ENCODE measurements at places on chromosomes 2 and 18.
A peak's percentile ranks its signal among the peaks of the same experiment; 100 is the strongest.

DNA sequence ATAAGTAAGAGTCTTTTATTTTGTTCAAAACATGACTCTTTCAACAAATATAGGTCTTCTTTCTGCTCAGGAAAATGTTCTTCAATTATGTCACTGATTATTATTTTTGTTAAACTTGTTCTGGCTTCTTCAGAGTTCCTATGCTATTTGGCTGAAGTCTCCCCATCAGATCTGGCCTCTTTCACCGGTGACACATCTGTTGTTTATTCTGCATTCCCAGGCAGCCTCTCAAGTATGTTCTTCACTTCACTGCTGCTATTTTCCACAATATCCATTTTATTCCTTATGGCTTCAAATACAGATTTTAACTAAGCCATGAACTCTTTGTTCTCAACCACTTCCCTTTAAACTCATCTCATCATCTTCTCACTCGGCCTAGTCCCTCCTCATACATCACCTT lies 45.7 kb downstream of the HDAC4 start:
- no peak for DNase-seq

DNA sequence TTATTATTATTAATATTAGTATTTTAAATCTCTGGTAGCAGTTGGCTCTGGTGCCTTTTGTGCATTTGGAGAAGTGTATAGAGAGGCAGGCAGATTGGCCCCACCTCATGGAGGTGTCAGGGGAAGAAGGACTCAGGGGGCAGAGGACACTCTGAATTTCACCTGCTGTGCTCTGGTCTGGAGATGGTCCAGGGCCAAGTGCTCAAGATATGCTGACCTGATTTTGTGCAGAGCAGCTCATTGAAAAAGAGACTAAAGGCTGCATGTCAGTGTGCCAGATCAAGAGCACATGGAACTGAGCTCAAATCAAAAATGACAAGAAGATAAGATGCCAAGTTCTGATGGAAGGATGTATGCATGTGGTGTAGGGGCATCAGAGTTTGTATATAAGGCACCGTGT lies 323.6 kb upstream of the TNP1 start:
- DNase-seq = no peak

GRCh38 chr2:219997341-219997851 lies 370.0 kb downstream of the SLC4A3 start:
- peak; percentile 36 for DNase-seq

DNA sequence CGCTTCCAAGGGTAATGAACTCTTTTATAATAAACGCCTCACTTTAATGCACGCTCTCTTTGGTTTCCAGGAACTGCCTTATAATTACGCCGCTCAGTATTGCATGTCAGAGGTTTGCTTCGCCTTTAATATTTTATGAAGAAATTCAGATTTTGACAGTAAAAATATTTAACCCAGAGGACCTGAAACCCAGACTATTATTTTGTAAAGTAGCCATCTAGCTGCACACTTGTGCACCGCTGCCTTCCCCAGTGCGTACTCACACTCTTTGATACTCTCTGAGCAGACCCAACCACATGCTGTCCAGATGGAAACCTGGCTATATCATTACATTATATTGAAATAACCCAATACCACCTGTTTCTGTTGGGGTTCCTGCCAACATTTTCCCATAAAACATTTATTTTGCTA lies 270.1 kb downstream of the C1D start:
- DNase-seq = no peak
